T-helper 2 cell (primary cell): ENCODE measurements at places on chromosomes 4 and X.

DNA sequence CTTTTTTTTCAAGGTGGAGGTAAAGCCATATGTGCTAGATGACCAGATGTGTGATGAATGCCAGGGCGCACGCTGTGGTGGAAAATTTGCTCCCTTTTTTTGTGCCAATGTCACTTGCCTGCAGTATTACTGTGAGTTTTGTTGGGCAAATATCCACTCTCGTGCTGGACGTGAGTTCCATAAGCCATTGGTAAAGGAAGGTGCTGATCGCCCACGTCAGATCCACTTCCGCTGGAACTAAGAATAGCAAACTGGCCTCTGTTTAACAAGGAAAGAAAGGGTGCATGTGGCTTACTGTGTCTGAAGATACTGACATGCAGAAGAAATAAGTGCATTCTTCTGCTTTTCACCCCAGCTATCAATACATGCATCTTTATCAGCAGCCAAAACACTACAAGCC, 63.9 kb downstream of the CPEB2 start:
- DNase-seq: no peak

- DNase-seq: no peak
Observed at GRCh38 chr4:118113220-118113619, 78.9 kb downstream of the NDST3 start.

DNA sequence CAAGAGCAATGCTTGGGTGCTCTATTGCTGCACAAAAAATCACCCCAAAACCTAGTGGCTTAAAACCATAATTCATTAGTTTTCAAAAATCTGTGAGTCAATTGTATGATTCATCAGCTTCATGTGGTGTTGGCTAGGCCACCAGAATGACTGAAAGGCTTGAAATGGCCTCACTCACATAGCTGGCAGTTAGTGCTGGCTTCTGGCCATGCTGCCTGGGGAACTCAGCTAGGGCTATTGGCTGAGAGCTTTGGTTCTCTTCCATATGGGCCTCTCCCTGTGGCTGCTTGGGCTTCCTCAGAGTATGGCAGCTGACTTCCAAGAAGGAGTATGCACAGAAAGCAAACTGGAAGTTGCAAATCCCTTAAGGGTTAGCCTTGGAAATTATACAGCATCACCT, 3.1 kb upstream of the MTMR1 start:
- DNase-seq: no peak

DNA sequence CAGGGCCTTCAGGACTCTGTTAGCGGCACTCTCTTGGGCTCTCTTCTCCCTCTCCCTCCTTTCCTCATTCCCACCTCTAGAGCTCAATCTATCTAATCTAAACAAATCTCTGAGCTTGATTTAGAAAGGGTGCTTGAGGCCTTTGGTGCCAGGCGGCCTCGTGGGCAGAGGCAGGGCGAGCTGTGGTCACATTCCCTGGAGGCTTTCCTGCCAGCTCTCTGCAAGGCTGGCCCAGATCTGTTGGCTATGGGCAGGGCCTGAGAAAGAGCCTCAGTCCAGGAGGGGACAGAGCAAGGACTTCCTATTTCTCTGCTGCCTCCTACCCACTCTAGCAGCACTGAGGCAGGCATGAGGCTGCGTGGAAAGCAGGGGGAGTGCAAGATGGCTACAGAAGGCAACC, 38.6 kb downstream of the PJA1 start:
- no peak for DNase-seq

DNA sequence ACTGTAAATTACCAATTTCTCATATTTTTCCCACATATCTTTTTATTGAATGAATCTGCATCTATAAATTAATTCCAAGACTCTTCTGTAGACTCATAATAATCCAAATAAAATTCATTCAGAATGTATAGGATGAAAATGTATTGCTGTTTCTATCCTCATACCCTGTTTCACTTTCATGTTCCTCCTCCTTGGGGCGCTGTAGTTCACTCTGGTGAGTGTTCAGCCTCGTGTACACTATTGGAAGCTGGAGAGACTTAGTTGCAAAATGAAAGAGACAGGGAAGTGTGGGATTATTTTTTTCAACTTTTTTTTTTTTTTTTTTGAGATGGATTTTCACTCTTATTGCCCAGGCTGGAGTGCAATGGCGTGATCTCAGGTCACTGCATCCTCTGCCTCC, 296.1 kb downstream of the TLL1 start:
- no peak for DNase-seq

DNA sequence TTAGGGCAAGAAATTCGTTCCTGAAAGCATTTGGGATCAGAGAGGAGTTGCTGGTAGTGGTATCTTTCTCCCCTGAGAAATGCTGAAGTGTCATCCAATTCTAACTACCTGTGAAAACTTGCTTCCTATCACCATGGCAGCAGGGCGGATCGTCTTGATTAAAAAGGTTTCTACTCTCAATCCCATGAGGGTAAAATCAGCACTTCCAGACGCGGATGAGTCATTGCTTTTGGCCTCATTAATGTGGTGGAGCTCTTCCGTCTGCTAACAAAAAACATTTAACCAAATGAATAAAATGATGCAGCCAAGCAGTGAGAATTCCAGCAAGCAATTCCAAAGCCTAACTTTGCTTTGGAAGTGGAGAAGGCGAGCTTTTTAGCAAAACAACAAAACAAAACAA, 325.6 kb downstream of the CAMK2D start:
- no peak for DNase-seq
